Caki2 (cell line): ENCODE measurements at places on chromosomes 11 and 22. TPM values are rescaled to one million over a fixed set of nuclear protein-coding genes. Genes with fewer than 3 reads are reported as not detected.

DNA sequence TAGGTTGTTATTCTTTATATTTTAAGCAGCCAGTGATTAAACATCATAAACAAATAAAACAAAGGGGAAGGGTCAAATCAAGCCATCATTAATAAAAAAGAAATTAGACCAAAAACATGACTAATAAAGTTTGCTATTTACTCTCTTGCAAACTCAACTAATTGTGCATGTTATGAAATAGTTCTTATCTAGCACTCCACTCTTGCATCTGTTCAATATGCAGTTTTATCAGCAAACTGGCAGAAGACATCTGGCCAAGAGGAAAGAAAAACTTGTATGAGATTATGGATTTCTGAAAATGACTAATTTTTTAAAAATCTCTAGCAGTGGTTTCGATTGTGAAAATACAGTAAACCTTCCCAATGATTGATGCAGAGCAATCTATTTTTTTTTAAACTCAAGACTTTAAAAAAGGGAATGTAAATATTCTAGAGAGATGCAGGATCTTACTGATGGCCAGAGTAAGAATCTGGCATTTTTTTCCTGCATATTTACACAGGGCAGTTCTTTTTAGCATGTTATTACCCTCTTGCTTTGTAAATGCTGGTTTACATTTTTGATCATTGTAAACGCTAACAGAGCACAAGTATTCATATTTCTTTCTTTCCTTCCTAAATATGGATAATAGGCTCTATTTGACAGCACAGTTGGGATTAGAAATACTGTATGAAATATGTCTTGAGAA lies 83.3 kb downstream of the GRIA4 start:
- DNase-seq: no peak

- DNase-seq: no peak
These were observed 11.7 kb upstream of the MOB2 start for GRCh38 chr11:1498262-1498661.

- DNase-seq: no peak
These were observed 18.8 kb downstream of the TMEM218 start for GRCh38 chr11:125092669-125093068.

DNA sequence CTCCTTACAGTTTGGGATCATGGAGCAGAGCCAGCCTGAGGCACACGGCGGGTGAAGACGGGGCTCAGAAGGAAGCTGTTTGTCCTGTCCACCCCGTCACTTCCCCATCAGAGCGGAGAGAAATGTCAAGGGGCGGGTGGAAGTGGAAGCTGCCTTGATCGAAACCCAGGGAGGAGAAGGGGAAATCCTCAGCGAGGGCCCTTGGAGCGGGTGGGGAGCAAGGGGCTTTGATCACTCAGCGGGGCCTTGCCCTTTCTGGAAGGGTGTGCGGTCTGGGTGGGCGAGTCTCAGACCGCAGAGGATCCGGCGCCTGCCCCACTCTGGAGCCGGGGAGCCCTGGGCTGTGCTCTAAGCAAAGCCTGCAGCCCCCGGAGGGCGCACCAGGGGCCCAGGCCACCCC lies 320.4 kb downstream of the NTM start:
- no peak for DNase-seq

DNA sequence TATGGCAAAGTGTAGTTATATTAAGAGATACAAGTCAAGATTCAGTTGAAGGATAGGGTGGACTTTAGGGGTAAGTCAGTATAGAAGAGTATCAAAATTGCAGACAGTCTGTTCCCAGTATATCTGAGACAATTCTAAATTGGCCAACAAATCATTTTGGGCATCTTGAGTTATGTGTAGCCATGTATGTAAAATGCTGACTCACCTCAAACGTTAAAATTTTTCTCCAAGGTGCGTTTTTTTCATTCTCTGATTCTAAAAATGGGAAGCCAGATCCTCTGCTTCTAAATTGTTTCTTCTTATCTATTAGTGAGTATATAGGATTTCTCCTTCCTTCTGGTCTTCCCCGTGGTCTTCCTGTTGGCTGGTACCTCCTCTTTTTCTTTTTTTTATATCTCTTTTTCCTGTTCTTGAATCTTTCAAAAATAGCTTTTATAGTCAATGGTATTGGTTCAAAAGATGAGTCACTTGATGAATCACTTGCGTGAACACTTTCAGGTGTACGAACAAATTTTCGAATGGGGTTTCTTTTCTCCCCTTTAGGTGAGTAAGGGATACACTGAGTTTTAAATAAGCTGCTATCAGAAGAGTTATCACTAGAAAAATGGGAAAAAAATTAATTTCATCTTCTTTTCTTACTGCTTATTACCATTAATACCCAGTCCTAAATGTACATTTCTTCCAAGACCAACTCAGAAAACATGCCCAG lies 3.2 kb downstream of the TAF1D start:
- DNase-seq: peak; percentile 27

DNA sequence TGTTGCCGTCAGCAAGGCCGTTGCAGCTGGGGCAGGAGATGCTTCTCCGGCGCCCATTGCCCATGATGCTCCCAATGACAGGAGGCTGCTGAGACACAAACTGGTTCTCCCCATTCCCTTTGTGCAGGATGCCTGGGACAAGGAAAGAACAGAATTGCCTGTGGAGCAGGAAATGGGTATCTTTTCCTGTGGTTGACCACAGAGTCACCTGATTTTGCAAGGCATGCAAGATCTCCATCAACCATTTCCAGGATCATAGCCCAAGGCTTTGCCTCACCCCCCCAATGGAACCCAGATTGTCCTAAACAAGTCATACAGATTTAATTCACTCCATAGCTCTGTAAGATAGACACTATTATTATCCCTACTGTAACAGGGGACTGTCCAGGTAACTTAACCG lies 148.1 kb upstream of the NARS2 start:
- DNase-seq: no peak

- no peak for DNase-seq
These were observed 23.2 kb upstream of the GLYATL1B start for GRCh38 chr11:59062602-59063529.

DNA sequence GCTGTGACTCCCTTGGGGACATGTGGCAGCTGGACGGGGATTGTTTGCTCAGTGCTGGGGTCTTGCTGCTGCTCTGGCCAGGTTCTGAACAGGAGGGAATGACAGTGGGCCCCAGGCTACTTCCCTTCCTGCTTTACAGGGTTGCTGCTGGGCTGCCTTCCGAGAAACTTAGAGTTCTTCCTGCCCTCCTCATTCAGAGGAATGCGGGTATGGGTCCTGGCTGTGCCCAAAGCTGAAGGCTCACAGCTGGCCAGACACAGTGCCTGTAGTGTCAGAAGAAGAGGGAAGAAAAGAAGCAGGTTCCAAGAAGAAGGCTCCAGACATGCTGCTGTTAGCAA lies 108.3 kb upstream of the PARVA start:
- no peak for DNase-seq

DNA sequence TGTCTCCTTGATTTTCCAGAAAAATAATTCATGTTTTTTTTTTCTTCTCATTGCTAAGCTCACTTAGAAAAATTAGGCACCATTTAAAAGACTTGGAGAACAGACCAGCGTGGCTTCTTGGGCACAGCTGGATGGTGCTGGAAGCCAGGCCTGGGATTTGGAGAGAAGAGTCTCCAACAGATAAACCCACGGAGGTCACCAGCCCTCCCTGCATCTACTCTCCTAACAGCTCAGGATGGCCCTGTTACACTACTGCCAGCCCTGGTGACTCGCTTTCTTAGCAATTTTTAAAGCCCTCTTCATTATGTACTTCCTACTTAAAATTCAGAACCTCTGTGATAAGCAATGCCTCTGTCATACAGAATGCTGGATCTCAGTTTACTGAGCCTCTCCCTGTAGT lies 1.7 kb downstream of the PTH start:
- DNase-seq: no peak

DNA sequence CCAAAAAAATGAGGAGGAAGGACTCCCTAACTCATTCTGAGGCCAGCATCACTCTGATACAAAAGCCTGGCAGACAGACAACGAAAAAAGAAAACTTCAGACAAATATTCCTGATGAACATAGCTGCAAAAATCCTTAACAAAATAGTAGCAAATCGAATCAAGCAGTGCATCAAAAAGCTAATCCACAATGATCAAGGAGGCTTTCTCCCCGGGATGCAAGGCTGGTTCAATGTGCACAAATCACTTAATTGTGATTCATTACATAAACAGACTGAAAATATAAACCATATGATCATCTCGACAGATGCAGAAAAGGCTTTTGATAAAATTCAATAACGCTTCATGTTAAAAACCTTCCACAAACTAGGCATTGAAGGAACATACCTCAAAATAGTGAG lies 16.4 kb downstream of the MTMR2 start:
- no peak for DNase-seq

GRCh38 chr11:111961389-111962300 lies 24.5 kb downstream of the DIXDC1 start:
- DNase-seq: no peak

- peak; percentile 40 for DNase-seq
These were observed 8.0 kb upstream of the SLC43A3 start for GRCh38 chr11:57434640-57435546.

- no peak for DNase-seq
These were observed 23.6 kb upstream of the ALKBH3 start for GRCh38 chr11:43856993-43857392.

WNT7B gene
- 89.1 and 95.0 TPM in 2 replicates for total RNA-seq

ISX gene
- total RNA-seq: not detected in 2 replicates

LRP4 gene
- total RNA-seq: 8.7 and 15.2 TPM in 2 replicates

MYOD1 gene
- total RNA-seq: not detected in 2 replicates

DLG2 gene
- 0.06 and 0.20 TPM in 2 replicates for total RNA-seq

APOA1 gene
- not detected in 2 replicates for total RNA-seq

OR2AG1 gene
- not detected in 2 replicates for total RNA-seq

STK33 gene
- not detected in 2 replicates for total RNA-seq
